Activated naive CD8-positive, alpha-beta T cell treated with anti-CD3 and anti-CD28 coated beads, Interleukin-2, amount 10 ng/mL, durations not matched to agents 7 days and 5 days (primary cell): ENCODE measurements at places on chromosomes 6 and 20. TPM values are rescaled to one million over a fixed set of nuclear protein-coding genes. Genes with fewer than 3 reads are reported as not detected.

GRCh38 chr6:142945049-142945445, at the start of gene HIVEP2:
Gene HIVEP2, minus strand, starts transcription at chr6:142945176. Its CDS starts 170,438 bp downstream, at chr6:142774738.
- no peak for DNase-seq

GRCh38 chr6:28011722-28012121, 54.7 kb downstream of the OR2B6 start:
- DNase-seq: no peak

DNA sequence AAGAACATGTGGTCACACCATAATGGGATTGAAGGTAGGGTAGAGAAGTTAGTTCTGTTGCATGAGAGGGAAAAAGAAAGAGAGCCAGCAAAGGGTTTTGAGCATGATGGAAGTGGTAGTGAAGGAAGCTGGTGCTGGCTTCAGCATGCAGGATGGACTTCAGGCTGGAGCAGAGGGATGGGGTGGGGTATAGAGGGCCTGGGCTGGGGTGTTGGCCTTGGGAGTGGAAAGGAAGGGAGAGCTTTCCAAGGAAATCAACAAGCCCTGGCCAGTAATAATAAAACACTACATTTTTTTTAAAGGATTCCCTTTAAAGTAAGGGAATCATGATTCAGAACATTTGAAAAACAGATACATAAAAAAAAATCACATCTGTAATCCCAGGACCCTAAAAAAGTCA, 61.2 kb downstream of the LAMA4 start:
- no peak for DNase-seq

DNA sequence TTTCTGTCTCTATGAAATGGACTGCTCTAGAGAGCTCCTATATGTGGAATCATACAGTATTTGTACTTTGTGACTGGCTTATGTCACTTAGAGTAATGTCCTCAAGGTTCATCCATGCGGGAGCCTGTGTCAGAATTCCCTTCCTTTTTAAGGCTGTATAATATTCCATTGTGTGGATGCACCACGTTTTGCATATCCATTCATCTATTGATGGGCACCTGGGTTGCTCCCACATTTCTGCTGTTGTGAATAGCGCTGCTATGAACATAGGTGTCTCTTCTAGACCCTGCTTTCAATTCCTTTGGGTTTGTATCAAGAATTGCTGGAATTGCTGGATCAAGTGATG, 155.4 kb downstream of the BMP7 start:
- no peak for DNase-seq

- DNase-seq: no peak
Observed at GRCh38 chr6:169663468-169663867, 38.4 kb downstream of the WDR27 start.

DNA sequence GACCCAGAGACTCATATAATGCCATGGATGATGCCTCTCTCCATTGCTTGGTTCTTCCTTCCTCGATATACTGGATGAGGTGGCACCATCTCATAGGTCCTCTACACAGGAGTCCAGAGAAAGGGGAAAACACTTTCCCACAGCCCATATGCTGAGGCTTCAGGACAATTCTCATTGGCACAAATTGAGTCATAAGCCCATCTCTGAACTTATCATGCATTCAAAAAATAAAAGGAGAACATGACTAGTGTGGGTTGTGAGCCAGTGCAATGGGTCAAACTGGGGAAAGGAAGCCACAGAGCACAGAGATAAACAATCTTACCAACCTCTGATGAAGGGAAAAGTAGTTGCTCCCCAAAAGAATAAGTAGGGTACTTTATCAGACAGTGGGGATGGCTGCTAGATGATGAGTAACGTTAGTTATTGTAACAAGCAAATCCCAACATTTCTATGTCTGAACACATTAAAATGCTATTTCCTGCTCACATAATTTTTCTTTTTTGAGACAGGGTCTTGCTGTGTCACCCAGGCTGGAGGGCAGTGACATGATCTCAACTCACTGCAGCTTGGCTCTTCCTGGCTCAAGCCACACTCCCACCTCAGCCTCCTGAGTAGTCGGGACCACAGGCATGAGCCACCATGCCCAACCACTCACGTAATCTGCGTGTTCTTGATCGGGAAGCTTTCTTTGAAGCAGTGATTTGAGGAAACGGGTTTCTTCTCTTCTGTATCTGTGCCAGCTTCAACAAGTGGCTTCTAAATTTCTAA, 27.0 kb downstream of the SOD2 start:
- DNase-seq: no peak

GRCh38 chr6:40439026-40439800, 148.0 kb downstream of the LRFN2 start:
- DNase-seq: no peak

DNA sequence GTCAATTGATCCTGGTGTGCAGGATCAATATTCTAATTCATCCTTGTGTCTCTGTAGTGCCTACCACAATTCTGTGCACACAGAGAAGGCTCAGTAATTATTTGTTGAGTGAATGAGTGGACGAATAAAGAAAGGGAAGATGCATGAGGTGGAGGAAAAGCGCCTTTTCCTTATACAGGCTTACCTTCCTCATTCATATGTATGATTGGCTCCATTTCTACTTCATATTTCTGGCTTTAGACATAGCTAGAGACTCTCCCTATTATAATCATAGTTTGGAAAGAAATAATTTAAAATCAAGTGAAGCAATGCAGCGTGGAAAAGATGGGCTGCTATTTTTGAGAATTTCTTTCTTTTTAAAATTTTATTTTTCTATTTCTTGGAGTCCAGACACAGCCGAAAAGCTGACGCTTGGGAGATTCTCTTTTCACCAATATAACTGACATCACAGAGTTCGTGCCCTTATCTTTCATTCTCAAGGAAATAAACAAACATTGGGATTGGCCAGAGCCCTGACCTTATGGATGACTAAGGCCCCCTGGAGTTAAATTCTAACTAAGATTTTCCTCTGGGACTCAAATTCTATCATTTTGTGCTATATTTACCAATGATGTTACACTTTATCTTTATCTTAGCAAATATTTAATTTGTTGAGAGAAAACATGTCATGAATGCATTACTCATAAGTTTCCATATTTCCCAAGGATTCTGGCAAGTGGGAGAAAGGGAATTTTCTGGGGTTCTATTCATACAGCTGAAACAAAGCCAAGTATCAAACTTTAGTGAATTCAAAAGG, 48.1 kb downstream of the PRL start:
- no peak for DNase-seq

GRCh38 chr20:48722002-48722731, 105.6 kb downstream of the PREX1 start:
- no peak for DNase-seq

- no peak for DNase-seq
Observed at GRCh38 chr6:87277123-87277522, 45.3 kb upstream of the SMIM8 start.

Gene PTCHD4
- not detected for total RNA-seq

Gene ZNF512B
- total RNA-seq: 15.4 TPM

Gene CST3
- total RNA-seq: 8.5 TPM

Gene BMP6
- not detected for total RNA-seq
